ENCODE measurements at places on chromosomes 6 and 20.
A peak's percentile ranks its signal among the peaks of the same experiment; 100 is the strongest.

- DNase-seq, result peak; percentile 99
Observed at GRCh38 chr6:158849899-158850806, 31.0 kb upstream of the EZR start.

GRCh38 chr6:100257793-100258395 is 206.8 kb downstream of the SIM1 start:
- peak; percentile 77 for DNase-seq

DNA sequence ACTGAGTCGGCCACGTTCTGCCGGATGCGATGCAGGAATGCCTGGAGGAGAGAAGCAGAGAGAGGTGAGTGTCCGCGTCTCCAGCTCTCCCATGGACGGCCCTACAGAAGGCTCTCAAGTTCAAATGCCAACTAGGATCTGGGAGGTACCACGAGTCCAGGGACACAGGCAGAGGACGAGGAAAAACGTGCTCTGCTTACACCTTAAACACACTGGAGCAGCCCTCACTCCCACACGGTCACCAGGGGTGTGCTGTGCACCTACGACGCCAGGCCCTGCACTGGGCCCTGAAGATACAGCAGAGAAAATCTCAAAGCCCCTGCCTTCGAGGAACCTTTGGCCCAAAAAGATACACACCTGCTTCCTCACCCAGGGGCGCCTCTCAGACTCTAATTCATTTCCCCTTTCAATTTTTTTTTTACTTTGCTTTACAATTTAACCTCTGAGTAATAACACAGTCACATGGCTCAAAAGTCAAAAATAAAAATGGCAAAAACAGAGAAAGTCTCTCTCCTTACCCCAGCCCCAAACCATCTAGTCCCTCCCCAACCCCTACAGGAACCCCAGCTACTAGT is 79.9 kb downstream of the PREX1 start:
- no peak for DNase-seq

DNA sequence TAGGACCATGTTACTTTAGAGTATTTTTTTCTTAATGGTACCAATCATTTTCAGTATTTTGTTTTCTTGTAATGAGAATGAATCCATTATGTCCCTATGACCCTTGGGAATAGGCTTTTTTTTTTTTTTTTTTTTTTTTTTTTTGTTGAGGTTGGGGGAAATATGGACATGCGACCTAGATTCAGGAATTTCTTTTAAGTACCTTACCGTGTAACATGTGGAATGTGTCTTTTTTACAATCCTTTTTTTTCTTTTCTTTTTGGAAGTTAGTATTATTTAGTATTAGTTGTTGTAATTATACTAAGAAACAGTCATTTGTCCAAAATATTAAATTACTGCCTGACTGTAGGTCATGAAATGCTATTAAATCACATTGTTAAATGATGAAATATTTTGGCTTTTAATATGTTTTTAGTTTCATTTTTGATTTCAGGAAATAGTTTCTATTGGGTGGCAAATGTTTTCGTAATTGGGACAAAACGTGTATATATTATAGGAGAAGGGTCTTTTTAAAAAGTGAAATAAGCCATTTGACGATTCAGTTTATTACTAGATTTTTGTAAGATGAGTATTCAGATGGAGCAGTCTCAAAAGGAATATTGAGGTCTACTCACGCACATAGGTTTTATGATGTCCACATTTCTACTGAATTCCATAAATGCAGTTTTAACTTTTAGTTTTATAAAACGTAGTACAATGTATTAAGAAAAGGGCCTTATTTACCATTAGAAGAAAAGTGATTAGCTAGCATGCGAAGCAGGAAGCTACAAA is 4.9 kb downstream of the ARID1B start:
- DNase-seq, result no peak

DNA sequence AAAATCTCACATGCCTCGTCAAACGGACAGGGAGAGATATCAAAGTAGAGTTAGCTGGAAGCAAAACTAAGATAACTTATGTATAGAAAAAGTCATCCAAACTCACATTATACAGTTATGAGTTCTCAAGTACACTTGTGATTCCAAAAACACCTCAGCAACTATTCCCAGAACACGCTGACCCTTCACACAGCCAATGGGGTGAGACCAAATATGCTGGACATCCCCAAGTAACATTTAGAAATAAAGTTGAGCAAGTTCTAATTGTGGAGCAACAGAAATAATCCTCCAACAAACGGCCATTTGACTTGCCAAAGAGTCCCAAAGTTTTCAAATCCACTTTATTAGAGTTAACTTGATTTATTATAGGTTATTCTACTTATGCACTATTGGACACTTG is 52.4 kb downstream of the LY86 start:
- no peak for DNase-seq

DNA sequence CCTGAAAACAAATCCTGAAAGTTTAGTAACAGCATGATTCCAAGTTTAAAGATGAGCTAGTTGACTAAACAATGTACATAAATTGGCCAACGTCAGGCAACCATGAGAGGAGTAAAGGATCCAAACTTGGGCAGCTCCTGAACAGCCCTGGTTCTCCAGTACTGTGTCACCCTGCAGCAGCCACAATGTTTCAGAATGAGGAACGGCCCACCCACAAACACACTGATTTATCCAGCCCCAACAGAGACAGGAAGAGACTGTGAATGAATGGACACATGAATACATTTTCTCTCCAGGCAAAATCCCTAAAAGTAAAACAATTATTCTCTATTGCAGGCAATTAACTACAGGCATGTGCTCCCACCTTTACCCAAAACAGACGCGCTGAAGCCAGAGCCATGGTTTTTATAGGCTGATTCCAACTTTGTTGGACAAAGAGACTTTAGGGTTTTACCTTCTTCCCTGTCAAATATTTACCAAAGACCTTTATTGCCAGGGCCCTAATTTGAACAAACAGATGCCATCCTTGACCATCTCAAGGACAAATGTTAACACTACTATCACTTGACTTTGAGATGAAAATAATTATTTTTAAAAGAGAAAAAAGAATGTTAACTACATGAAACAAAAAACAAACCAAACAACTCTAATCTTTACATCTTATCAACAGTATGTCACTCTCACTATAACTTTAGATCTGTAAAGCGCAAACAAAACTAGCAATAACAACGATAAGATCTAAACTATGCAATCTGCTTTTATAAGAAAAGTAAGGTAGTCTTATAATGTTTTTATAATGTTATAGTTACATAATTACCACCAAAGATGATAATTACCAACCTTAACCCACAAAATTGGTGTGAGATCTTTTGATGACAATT is 22.9 kb downstream of the CNKSR3 start:
- no peak for DNase-seq

DNA sequence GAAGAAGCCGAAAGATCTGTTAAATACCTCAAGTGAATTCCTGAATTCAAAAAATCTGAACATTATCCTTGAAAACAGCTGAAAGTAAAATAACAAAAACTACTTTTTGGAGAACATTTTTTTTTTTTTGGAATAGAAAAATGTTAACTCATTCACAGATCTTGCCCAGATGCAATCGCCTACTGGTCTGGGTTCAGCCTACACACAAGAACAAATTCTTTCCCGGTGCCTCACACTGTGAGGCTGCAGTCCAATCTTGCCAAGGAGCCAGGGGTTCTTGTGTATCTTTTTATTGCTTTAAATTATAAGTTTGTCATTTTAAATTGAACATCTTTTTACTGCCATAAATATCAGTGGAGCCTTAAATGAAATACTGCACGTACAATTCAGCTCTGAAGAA is 41.2 kb upstream of the TMEM200A start:
- DNase-seq, result peak; percentile 68

- DNase-seq, result no peak
Observed at GRCh38 chr6:156840136-156840535, 63.0 kb downstream of the ARID1B start.

- DNase-seq, result no peak
Observed at GRCh38 chr6:52089758-52090348, 2.4 kb upstream of the PKHD1 start.

GRCh38 chr6:10692965-10693538 is 1.4 kb downstream of the C6orf52 start:
- DNase-seq, result no peak

DNA sequence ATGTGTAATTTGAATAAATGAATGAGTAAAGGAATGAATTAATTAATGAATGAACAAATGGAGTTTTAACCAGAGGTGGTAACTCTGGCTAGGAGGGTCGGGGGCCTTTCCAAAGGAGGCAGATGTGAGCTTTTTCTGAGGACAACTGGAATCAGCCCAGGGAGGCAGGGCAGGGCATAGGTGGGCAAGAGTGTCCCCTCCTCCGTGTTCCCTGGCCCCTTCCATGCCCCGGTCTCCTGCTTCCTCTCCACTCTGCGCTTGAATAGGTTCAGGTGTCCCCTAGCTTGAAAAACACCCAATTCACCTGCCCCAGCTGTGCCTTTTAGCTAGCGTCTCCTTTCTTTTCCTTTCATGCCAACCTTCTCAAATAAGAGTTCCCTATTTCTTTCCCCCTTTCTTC is 473.1 kb downstream of the CDH26 start:
- DNase-seq, result no peak

GRCh38 chr6:119506631-119507174 is 157.1 kb upstream of the MAN1A1 start:
- DNase-seq, result no peak

GRCh38 chr20:19691125-19691524 is 66.9 kb upstream of the RIN2 start:
- DNase-seq, result no peak

DNA sequence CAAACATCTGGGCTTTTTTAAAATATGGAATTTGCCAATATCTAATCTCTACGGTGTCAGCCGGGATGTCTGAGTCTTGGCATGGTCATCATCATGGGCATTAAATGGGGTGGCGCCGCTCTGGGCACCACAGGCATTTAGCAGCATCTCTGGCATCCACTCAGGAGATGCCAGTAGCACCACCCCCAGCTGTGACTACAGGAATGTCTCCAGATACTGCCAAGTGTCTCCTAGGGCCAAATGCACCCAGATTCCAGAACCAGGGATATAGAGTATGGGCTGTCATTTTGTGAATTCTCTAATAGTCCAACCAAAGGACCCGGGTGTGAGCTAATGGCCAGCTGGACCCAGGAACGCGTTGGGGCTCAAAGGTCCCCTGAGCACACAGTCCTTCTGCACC is 361.0 kb downstream of the TAF4 start:
- DNase-seq, result no peak

- no peak for DNase-seq
Observed at GRCh38 chr6:153130515-153131036, 506 bp downstream of the RGS17 start.

- DNase-seq, result no peak
Observed at GRCh38 chr6:71621918-71622519, 264.3 kb upstream of the RIMS1 start.

- no peak for DNase-seq
Observed at GRCh38 chr6:23828861-23829260, 297.2 kb upstream of the NRSN1 start.
